Fibroblast of skin of left quadriceps (primary cell): ENCODE measurements at places on chromosomes 13 and 19.

GRCh38 chr13:99129951-99130350 is 70.7 kb upstream of the UBAC2 start:
- DNase-seq, result no peak

GRCh38 chr19:8392017-8392591 is 1.9 kb downstream of the RAB11B start:
- DNase-seq, result no peak

- DNase-seq, result no peak
Observed at GRCh38 chr19:1169411-1169791, 4.7 kb downstream of the SBNO2 start.

DNA sequence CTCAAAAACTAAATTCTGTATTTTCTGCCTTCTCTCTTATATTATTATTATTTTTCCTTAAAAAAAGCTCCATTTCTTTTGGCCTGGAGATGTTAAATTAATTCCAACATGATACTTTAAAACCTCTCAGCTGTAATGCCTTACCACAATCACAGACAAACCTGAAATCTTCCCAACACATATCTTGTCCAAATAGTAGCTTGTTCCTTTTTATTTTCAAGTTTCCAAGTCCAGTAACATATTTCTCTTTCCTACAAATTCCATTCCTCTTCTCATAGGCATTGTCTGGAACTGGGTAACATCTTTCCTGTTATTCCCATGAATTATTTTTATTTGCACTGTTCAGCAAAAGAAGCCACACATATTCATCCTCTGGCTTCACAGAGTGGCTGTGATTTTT is 137.0 kb downstream of the SLITRK6 start:
- DNase-seq, result no peak

DNA sequence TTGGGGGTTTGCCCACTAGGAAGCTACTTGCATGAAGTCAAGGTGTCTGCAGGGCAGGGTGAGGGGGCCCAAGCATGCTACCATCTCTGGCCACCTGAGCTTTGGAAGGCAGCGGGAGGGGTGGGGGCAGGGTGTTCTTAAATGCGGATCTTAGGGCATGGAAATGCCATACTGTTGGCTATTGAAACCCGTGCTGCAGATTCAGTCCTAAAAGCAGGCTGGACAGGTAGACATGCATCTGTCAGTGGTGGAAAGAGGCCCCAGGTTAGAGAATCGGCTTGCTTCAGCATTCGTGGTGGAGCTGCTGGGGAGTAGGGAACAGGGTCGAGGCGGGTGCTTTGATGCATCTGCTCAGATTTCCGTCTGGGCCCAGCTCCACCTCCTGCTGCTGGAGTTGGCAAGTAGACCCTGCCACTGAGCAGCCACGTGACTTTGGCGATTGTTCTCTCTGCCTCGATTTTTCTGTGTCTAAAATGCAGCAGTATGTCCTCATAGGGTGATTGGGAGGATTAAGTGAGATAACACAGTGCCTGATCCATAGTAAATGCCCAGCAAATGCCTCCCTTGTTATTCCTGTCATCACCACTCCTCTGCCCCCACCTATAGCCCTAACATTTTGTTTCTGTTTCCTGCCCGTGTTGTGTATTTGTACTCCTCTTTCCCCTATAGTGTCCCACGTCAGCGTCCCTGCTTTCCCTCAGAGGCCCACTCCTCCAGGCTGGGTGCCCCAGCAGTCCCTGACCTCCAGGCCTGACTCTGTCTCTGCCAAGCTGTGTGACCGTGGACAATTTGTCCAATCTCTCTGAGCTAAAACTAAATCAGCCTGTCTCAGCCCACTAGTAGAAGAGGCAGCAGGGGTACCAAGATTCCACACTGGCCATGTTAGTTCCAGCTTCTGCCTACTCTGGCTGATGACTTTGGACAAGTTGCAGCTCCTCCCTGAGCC is 5.8 kb downstream of the PPP1R37 start:
- no peak for DNase-seq

DNA sequence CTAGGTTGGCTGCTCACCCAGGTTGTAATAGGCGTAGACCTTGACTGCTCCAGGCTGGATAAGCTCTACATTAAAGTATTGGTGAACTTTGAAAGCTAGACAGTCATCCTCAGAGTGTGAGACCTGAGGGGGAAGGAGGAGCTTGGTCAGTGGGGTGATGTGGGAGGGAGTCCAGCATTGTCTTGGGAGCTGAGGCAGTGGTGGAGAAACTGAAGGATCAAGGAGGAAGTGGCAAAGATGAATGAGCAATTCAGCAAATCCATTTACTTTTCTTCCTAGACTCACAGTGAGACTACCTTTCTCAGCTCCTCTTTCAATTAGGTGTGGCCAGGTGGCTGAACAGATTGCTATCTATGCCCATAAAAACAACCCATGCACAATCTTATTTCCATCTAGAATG is 10.2 kb upstream of the TNFSF14 start:
- no peak for DNase-seq

DNA sequence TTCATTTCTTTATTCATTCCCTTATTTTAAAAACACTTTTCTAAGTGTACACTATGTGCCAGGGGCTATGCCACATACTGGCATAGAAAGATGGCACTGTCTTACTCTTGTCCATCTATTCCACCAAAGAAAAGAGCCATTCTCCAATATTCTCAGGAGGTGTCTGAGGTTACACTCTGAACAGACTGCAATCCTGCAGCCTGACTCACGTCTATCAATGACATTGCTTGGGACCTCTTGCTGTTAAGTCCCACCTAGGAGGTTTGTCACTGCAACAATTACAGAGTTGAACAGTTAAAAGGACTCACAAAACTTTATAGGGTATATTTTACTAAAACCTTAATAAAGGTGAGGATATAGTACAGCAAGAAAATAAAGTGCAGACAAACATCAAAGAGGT is 512.9 kb upstream of the HTR2A start:
- no peak for DNase-seq
